Activated T-cell treated with anti-CD3 and anti-CD28 coated beads for 4 hours (primary cell): ENCODE measurements at places on chromosomes 5 and 9.

- DNase-seq, result no peak
Observed at GRCh38 chr9:17695482-17695881, 116.6 kb downstream of the SH3GL2 start.

GRCh38 chr5:153429761-153430380 lies 60.6 kb upstream of the GRIA1 start:
- no peak for DNase-seq

DNA sequence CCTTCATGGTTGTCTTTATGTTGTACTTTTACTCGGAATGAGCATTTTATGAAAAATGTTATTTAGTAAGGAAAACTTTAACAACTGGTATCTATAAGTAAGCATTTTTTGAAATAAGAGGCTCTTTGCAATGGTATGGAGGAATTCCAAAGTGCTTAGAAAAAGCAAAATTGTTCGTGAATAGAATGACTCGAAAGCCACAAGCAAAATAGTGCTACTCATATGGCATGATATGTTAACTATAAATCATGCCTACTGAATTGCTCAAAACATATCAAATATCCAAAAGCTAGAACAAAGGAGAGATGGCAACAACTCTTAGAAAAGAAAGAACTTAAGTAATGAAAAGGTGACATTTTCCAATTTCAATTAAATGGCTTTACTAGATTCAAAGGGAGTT lies 216.3 kb downstream of the KIAA0825 start:
- DNase-seq, result no peak

DNA sequence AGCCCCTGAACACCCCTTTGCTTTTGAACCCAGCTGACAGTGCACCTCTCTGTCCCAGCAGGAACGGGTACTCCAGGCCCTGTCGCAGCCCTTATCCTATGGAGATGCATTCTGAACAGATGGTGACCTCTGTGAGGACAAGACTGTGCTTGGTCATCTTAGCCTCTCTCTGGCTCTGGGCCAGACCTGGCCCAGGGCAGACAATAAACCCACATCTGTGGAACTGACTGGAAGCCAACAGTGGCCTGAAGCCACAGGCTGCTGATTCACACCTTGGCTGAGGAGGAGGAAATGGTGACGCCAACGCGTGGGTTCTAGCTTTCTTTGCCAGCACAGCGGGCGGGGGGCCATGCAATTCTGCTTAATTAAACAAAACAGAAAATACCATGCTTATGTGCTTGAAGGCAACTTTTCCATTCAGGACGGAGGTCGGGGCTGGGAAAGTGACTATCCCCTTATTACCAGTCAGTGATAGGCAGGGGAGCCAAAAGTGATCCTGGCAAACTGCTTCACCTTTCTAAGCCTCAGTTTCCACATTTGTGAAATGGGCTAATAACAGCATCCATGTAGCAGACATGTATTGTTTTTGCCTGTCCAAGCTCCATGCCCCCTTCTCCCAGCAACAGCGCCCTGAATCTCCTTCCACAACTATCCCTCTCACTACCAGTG lies 10.8 kb downstream of the SH3PXD2B start:
- DNase-seq, result peak; percentile 43

DNA sequence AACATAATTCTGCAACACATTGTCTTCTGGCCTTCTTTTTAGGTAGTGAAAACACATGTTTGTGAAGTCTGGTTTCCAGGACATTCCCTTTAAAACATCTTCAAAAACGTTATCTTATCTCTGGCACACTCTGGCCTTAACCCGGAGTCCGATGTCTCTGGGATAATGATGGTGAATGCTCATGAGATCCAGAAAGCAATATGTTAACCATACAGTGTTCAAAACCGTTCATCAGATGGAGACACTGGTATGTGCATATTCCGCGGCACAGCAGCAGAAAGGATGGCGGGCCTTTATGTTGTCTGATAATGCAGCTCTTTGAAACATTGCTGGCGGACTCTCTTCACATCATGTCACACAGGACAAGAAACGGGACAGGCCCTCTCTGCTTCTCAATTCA lies 605.2 kb downstream of the CCDC171 start:
- DNase-seq, result no peak

GRCh38 chr9:7083192-7083591 lies 325.4 kb downstream of the KDM4C start:
- DNase-seq, result no peak

DNA sequence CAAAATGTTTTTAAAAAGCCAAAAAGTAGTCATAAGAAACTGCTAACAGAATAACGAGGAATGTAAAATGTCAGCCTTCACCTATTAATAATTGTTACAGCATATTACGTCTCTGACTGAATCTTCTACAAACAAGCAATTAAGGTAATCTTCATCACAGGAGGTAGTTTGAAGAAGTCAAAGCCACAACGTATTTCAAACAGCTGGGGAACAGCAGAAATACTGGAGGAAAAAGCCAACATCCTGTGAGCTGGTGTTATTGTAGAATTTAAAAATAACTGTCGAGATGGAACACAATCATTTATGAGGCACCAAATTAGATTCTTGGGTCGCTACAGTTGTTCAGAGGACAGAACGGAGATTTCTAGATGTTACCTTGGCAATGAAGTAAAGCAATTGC lies 450.5 kb downstream of the AGTPBP1 start:
- no peak for DNase-seq

DNA sequence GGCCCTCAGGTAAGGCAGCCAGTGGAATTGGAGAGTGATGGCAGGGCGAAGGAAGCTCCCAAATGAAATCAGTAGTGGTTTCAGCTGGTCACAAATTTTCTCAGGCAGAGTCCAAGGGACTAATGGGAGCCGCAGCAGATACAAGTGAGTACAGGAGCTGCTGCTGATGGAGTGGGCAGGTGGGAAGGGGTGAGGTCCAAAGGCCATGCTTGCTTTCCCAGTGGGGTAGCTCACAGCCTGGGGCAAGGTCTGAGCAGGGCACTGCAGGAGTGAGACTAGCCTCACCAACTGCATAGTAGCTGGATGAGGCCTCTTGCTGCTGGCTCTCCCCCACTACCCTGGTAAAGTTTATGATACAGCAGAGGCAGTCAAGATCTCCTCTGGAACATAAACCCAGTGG lies 38.2 kb downstream of the MTAP start:
- no peak for DNase-seq
